ENCODE measurements at places on chromosomes 1 and 21. TPM values are rescaled to one million over a fixed set of nuclear protein-coding genes. Genes with fewer than 3 reads are reported as not detected.
A peak's percentile ranks its signal among the peaks of the same experiment; 100 is the strongest.

- DNase-seq, result no peak
Observed at GRCh38 chr21:25967901-25968438, 202.6 kb downstream of the APP start.

GRCh38 chr21:37658817-37659458 lies 257.3 kb downstream of the KCNJ6 start:
- DNase-seq, result peak; percentile 21

- no peak for DNase-seq
Observed at GRCh38 chr21:41604583-41605041, 96.7 kb upstream of the TMPRSS2 start.

DNA sequence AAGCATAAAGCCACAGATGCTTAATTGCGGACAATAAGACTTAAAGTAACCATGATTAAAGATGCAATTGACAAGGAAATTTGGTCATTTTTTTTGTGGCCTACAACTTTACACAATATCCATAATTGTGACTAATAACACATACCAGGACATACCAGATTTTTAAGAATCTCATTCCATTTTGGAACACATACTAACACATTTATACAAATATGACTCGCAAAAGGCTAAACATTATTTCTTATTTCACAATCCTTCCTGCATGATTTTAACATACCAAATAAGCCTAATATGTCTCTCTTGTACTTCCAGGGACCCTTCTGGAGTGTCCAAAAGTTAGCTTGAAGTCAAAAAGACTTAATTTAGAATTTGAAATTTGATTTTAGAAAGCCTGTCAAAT lies 48.8 kb downstream of the DR1 start:
- no peak for DNase-seq

- DNase-seq, result peak; percentile 77
Observed at GRCh38 chr1:206633708-206634121, 1.6 kb upstream of the DYRK3 start.

GRCh38 chr1:61042466-61043009 lies 39.8 kb upstream of the NFIA start:
- DNase-seq, result no peak

- no peak for DNase-seq
Observed at GRCh38 chr1:2801535-2802291, at the start of gene TTC34. Gene TTC34 (minus strand): TSS chr1:2801693. CDS start chr1:2800827, 866 bp downstream.

POLR3GL gene
- polyA plus RNA-seq, result 23.1 TPM

SLC2A5 gene
- polyA plus RNA-seq, result 0.20 TPM

KRTAP13-3 gene
- polyA plus RNA-seq, result not detected

NECTIN4 gene
- 0.16 TPM for polyA plus RNA-seq
